ENCODE measurements at places on chromosomes 3 and 15.

DNA sequence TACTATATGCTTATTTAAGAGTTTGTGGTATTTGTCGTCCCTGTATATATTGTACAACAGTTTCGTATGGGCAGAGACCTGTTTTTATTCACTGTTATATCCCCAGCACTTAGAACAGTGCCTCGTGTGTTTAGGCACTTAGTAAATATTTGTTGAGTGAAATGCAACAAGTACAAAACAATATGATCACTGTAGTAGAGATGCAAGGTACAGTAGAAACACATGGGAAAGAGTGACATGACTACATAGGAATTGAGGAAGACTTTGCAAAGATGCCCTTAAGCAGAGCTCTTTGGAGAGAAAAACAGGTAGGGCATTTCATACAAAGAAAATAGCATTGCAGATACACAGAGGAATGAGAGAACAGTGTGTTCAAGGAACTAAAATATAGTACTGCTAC lies 18.3 kb downstream of the RASA2 start:
- no peak for DNase-seq

- no peak for DNase-seq
Observed at GRCh38 chr15:43294091-43294706, 27.5 kb upstream of the TGM5 start.

GRCh38 chr3:9396301-9396631 lies 1.1 kb upstream of the SETD5 start:
- peak; percentile 79 for DNase-seq

- DNase-seq = no peak
Observed at GRCh38 chr3:64501298-64501906, 186.4 kb downstream of the ADAMTS9 start.

GRCh38 chr15:80573606-80574005 lies 121.5 kb upstream of the ABHD17C start:
- DNase-seq = no peak

DNA sequence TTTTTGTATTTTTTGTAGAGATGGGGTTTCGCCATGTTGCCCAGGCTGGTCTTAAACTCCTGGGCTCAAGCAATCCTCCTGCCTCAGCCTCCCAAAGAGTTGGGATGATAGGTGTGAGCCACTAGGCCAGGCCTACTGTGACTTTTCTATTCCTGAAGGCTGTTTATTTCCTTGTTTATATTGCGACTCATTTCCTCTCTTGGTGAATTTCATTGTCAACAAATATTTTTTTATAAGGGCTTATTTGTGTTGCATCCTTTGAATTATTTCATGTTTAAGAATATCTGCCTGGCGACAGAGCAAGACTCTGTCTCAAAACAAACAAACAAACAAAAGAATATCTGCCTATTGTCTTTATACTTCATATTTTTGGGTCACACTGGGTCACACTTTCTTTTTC lies 29.4 kb upstream of the MCCC1 start:
- DNase-seq = no peak

DNA sequence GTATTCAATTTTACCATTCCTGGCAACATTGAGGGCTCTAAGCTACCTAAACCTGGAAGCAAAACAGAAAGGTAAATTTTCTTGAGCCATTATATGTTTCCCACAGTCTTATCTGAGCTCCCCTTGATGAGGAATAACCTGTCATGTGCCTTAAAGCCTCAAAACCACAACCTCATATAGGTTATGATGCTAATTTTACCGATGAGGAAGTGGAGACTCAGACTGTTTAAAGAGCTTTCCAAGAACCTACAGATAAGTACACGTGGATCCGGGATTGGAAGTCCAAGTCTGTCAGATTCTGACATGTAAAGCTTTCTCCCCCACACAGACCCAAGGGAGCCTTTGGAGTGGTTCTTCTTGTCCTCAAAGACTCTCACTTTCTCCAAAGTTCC lies 140.5 kb downstream of the SEMA6D start:
- DNase-seq = no peak

DNA sequence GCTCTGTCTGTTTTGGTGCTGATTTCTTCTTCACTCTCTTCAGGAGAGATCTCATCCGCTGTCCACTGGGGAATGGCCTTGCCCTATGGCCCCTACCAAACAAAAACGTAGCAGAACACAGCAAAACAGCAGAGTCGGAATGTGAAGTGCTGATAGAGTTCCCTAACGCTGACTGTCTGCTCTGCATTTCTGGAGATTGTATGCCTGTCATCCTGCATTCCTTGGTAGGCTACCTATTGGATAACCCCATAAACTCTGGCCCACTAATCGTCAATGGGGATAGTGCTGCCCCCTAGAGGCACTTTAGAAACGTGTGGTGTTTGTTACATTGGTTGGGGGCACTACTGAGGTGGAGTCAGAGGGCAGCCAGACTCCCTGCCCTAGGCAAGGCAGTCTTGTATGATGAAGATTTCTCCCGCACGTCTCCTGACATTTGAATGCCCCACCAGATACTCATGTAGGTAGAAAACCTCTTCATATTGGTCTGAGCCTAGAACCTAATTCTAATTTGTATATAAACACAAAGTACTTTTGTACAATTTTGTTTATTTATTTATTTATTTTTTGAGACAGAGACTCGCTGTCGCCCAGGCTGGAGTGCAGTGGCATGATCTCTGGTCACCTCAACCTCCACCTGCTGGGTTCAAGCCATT lies 15.6 kb upstream of the MAGEF1 start:
- peak; percentile 20 for DNase-seq

DNA sequence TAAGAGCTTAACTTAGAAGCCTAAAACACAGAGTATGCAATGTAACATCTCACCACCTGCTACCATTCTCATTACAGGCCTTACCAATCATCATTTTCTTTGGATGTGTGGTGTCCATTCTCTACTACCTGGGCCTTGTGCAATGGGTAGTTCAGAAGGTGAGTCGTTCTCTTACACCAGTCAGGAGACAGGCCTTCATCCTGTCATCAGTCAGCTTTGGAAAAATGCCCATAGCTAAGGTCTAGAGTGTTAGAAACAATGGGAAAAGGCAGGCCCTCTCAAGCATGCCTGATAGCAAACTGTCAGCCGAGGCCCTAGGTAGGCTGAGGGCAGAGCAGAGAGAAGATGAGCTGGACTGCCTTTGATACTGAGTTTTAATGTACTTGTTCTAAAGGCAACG lies 13.5 kb downstream of the SLC28A2 start:
- no peak for DNase-seq

DNA sequence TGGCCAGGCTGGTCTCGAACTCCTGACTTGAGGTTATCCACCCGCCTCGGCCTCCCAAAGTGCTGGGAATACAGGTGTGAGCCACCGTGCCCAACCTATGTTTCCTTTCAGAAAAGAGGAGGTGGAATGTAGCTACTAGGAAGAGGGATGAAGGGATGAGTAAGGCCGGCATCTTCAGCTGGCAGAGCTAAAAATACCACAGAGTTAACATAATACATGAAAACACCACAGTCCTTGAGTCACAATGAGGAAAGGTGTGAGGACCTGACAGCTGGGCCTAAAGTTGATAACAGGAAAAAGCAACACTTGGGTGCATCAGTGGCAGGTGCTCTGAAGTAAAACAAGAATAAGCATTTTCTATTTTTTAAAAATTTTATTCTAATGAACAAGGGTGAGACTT lies 392.2 kb downstream of the DIPK2A start:
- DNase-seq = no peak

DNA sequence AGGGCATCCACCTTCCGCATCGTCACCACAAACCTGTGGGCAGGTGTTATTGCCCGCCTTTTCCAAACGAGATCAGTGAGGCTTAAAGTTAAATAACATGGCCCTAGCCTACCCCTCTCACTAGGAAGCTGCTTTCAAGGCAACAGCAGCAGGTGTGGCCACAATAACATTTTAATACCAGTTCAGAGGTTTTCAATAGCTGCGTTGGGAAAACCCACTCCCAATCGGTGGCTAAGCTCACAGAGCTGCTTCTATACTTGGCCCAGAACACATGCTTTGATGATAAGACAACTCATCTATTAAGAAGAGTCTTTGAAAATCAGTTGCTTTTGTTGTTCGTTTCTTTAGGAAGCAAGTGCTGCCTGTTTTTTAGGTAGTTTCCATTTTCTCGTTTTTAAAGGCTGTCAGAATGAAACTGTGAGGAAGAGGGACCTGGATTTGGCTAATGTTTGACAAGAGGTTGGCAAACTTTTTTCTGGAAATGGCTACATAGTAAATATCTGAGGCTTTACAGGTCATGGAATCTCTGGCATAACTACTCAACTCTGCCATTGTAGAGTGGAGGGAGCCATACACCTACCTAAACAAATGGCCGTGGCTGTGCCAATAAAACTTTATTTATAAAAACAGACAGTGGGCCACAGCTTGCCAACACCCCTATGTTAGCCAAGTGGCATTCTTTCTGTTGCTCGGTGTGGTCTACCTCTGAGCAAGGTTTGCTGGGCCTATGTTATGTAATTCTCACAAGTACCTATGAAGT lies 179.6 kb downstream of the FEZF2 start:
- no peak for DNase-seq

GRCh38 chr3:16136055-16136454 lies 38.4 kb upstream of the GALNT15 start:
- DNase-seq = no peak

DNA sequence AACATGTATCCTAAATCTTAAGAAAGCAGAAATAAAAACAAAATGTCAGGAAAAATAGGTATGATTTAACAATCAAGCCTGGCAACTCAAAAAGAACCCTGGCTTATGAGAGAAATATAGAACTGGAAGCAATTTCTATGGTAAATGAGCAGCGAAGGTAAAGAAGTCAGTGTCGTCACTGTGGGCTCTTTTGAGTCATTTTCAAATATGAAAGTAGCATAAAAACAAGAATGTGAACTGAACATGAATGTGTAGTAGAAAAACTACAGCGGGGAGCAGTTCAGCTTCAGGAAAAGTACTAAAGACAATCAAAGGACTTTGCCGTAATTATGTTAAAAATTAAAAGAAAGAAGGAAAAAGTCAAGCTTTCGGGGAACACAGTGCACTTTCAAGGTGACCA lies 17.5 kb downstream of the LSG1 start:
- DNase-seq = no peak

DNA sequence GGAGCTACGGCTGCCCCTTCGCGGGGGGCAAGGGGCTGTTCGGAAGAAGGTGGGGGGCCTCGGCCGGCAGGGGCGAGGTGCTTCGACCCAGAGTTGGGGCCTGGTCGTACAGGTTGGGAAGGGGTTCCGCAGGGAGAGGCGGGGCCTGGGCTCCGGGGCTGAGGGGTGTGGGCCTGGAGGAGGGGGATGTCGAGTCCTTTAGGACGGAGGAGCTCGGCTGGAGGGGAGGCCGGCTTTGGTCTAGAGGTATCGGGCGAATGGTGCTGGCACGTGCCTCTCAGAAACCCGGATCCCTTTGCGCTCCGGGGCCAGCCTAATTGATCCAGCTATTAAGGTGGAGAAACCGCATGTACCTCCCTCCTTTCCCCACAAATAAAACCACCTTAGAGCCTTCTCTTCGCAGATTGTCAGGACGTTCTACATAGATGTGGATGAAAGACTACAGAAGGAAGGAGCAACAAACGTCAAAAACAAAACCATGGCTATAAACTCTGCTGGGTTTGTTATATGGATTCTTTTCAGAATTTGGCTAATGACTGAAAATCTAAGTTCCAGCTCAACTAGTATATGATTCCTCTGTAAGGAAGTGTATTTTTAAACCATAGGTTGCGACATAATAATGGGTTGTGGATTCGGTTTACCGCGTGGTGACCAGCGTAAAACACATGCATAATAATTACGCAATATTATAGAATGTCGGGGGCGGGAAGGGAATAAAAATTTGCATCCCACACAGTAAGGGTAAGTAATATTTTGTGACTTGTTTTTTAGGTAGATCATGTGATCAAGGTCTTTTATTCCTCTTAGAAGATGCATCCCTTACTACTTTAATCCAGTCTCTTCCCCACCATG lies 644 bp upstream of the NGLY1 start:
- DNase-seq = no peak

GRCh38 chr15:81050259-81050658 lies 49.5 kb downstream of the TLNRD1 start:
- no peak for DNase-seq

DNA sequence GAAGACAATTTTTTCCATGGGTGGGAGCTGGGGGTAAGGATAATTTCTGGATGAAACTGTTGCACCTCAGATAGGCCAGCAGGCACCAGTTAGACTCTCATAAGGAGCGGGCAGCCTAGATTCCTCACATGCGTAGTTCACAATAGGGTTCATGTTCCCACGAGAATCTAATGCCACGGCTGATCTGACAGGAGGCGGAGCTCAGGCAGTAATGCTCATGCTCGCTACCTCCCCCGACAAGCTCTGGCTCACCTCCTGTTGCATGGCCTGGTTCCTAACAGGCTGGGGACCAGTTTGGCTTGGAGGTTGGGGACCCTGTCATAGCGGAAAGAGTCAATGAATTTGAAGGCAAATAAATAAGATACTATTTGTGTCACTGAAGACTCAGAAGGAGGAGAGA lies 105.5 kb downstream of the PLD1 start:
- no peak for DNase-seq

DNA sequence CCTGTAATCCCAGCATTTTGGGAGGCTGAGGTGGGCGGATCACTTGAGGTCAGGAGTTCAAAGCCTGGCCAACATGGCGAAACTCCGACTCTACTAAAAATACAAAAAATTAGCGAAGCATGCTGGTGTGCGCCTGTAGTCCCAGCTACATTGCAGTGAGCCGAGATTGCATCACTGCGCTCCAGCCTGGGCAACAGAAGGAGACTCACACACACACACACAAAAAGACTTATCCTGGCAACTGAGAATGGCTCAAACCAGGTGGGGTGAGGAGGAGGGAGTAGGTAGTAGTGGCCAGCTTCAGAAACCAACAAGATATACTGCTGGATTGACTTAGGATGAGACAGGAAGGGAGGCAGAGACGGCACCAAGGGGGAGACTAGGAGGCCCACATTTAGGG lies 53.4 kb upstream of the APEH start:
- DNase-seq = no peak

GRCh38 chr3:139546772-139547171 lies 7.2 kb upstream of the RBP1 start:
- no peak for DNase-seq

Measured in activated CD4-positive, alpha-beta T cell treated with anti-CD3 and anti-CD28 coated beads for 4 hours (primary cell).